PC-3 (cell line): ENCODE measurements at places on chromosomes 11 and 22. TPM values are rescaled to one million over a fixed set of nuclear protein-coding genes. Genes with fewer than 3 reads are reported as not detected.

- H3K27me3 ChIP-seq = 0 out of 2 replicates have a peak, but pooled peaks cover 5% of the 10 kb centered on the region
- no peaks in the 10 kb centered on the region for H3K36me3 ChIP-seq
- no peak for DNase-seq
- H3K27ac ChIP-seq = no peak overlapping the region
- H3K4me1 ChIP-seq = no peaks in the 10 kb centered on the region
Observed at GRCh38 chr22:43798492-43798891, 13.6 kb downstream of the EFCAB6 start.

DNA sequence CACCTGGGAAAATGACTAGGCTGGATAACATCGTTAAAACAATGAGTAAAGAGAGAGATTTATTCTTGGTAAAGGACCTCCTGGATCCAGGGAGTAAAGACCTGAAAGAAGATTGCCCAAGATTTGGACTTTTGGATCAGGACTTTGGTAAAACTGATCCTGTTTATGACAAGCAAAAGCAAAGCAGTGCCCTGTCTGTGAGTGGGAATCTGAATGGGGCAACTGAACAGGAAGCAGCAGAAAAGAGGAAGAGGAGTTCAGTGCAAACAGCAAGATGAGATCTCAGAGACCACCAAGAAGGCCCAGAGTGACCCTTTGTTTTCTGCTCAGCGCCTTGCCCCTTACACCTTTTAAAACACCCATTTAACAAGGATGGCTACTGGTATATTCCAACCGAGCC is 122.0 kb downstream of the VPREB1 start:
- peaks cover 26% of the 10 kb centered on the region for H3K27me3 ChIP-seq
- no peaks in the 10 kb centered on the region for H3K36me3 ChIP-seq
- no peak for DNase-seq
- H3K27ac ChIP-seq = no peak overlapping the region
- H3K4me1 ChIP-seq = no peaks in the 10 kb centered on the region

DNA sequence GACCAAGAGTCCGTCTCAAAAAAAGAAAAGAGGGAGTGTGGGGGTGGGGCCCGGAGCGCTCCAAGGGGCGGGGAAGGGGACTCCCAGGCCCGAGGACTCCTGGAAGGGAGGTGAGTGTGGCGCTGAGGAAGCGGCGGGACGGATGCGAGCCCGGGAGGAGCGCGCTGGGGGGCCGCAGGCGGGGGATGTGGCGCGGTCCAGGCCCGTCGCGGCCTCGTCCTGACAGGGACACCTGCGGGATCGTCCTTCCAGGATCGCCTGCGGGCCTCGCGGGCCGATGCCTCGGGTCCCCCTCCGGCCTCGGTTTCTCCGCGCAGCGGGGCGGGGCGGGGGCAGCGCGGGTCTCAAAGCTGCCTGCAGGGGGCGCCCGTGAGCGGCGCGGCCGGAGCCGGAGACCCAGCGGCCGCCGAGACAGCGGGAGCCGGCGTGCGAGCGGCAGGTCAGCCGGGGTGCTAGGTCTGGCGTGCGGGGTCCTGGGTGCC is 3.8 kb upstream of the ADORA2A start:
- DNase-seq = peak; percentile 34
- no peaks in the 10 kb centered on the region for H3K27me3 ChIP-seq
- H3K27ac ChIP-seq = no peak overlapping the region

Gene OR51B4
- total RNA-seq = 0.11 TPM in 1 of 2 replicates, not detected in the other

DNA sequence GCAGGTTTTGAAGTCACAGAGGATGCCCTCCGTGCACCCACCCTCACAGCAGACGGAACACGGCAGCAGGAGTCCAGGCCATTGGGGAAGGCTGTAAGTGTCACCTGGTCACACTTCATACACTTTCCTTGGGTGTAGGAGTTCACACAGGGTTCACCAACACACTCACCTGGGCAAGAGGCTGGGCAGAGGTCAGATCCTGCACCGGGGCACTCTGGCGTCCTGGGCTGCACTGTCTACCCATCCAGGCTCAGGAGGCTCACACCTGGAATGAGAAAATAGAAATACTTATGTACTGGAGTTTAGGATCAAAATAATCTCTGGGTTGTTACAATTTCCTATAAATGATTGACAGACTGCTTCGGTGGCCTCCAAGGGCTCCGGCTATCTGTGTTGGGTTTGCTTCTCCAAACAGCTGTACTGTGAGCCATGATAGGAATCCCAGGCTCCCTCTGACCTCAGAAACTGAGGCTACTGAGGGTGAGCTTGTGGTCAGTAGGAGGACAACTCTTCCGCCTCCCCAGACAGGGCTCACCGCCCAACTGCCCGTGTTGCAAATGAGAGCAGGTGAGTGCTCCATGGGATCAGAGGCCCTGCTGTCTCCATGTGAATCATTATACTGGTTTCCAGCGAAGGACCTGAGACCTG is 20.1 kb upstream of the CARS1 start:
- no peak for DNase-seq
- H3K4me3 ChIP-seq = no peak overlapping the region

GRCh38 chr11:123344790-123345357 is 85.2 kb upstream of the GRAMD1B start:
- no peak for DNase-seq
- no peaks in the 10 kb centered on the region for H3K36me3 ChIP-seq
- H3K4me1 ChIP-seq = no peaks in the 10 kb centered on the region
- no peak overlapping the region for H3K27ac ChIP-seq
- H3K4me3 ChIP-seq = no peak overlapping the region

Gene KDM4E
- total RNA-seq = not detected in 2 replicates

GRCh38 chr11:15773476-15774387 is 582.6 kb downstream of the SOX6 start:
- H3K36me3 ChIP-seq = no peaks in the 10 kb centered on the region
- H3K4me3 ChIP-seq = no peak overlapping the region
- no peaks in the 10 kb centered on the region for H3K27me3 ChIP-seq
- no peak overlapping the region for H3K27ac ChIP-seq
- no peak for DNase-seq

DNA sequence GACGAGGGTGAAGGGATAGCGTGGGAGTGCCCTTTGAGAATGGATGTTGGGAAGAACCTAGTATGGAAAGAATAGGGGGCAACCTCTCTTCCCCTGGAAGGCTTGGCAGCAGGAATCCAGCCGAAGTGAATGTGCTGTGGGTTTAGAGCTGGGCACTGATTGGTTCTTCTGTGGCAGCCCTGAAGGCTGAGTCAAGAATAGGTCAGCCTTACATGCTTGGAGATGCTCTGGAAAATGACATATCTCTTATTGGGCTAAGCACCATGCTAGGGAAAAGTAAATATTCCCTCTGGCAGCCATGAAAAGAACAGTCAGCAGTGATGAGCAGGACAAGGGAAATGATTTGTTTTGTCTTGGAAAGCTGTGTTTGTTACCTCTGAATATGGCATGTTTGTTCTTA is 149.5 kb downstream of the COMMD9 start:
- no peaks in the 10 kb centered on the region for H3K27me3 ChIP-seq
- no peaks in the 10 kb centered on the region for H3K4me1 ChIP-seq
- 0 out of 2 replicates have a peak, but pooled peaks cover 3% of the 10 kb centered on the region for H3K36me3 ChIP-seq
- H3K4me3 ChIP-seq = no peak overlapping the region
- DNase-seq = peak; percentile 17

DNA sequence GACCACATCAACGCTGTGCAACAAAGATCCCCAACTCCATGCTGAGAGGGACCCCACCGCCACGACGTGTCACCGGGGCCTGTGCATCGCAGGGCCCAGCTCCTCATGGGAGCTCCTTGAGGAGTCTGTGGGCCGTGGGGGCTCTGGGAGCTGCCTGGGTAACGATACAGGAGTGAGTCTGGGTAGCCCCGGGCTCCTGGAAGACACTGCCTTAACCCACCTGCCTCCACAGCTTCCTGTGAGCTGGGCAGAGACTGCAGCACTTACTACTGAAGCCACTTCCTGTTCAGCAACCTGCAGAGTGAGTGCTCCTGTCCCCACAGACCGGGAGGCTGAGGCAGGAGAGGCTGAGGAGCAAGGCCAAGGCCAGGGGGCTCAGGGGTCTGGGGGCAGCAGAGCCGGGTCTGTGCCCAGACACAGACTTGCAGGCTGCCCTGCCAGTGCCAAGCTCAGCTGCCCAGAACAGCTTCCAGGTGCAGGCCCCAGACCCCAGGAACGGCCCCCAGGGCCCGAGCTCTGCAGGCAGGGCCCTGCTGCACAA is 226.7 kb downstream of the BRD1 start:
- DNase-seq = no peak
- no peak overlapping the region for H3K4me3 ChIP-seq
- H3K36me3 ChIP-seq = no peaks in the 10 kb centered on the region
- no peaks in the 10 kb centered on the region for H3K4me1 ChIP-seq
- no peak overlapping the region for H3K27ac ChIP-seq

Gene BLID
- 5.4 and 5.7 TPM in 2 replicates for total RNA-seq

DNA sequence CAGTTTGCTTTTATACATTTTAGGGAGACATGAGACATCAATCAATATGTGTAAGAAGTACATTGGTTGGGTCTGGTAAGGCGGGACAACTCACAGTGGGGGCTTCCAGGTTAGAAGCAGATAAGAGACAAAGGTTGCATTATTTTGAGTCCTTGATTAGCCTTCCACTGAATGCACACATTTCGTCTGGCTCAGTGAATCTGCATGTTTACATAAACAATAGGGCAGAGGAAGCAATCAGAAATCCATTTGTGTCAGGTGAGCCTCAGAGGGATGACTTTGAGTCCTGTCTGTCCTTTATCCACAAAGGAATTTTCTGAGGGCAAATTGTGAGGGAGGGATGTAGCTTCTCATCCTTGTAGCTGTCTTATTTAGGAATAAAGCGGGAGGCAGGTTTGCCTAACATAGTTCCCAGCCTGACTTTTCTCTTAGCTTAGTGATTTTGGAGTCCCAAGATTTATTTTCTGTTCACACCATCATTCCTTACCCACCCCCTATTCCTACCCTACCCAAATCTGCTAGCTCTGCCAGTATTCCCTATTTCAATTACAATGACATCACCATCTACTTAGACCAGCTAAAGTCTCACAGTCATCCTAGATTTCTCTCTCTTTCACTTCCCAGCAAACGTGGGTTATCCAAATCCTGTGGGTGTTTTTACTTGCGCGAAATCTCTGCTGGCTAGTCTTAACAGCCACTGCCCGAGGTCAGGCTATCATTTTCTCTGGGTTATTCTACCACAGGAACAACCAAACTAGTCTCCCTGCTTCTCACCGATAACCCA is 2.9 kb downstream of the SC5D start:
- peaks cover 12% of the 10 kb centered on the region for H3K36me3 ChIP-seq
- no peak overlapping the region for H3K27ac ChIP-seq
- no peak for DNase-seq
- H3K4me1 ChIP-seq = peaks cover 35% of the 10 kb centered on the region
- H3K4me3 ChIP-seq = no peak overlapping the region
- H3K27me3 ChIP-seq = no peaks in the 10 kb centered on the region

GRCh38 chr11:85485902-85486301 is 141.2 kb downstream of the DLG2 start:
- H3K4me3 ChIP-seq = no peak overlapping the region
- no peak overlapping the region for H3K27ac ChIP-seq
- H3K36me3 ChIP-seq = no peaks in the 10 kb centered on the region
- H3K4me1 ChIP-seq = no peaks in the 10 kb centered on the region

Gene ATL3
- 47.2 and 51.0 TPM in 2 replicates for total RNA-seq

- H3K27ac ChIP-seq = no peak overlapping the region
- peaks cover 33% of the 10 kb centered on the region; the same call in 1 of the 2 replicates for H3K36me3 ChIP-seq
- DNase-seq = no peak
- H3K4me3 ChIP-seq = no peak overlapping the region
Observed at GRCh38 chr22:46102159-46102558, 48.2 kb upstream of the PPARA start.

DNA sequence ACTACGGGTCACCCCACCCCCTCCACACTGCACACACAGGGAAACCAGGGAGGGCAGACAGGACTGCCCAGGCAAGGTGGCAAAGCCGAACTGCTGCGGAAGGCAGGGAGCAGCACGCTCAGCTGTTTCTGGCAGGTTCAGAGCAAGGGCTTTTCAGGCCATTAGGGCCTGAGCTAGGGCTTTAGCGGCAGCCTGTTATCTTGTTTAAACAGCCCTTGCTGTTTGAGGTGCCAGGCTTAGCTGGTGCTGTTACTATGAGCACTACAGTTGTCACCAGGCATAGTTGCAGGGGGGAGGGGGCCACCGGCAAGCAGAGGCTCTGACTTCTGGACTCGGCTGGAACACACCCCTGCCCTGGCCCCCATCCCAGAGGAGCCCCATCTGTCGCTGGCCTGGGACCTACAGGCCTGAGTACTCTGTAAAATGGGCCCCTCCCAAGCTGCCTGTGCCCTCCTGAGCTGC is 34.9 kb downstream of the RSPH14 start:
- H3K27me3 ChIP-seq = no peaks in the 10 kb centered on the region
- no peak for DNase-seq
- H3K4me1 ChIP-seq = no peaks in the 10 kb centered on the region
- no peak overlapping the region for H3K4me3 ChIP-seq
- H3K36me3 ChIP-seq = no peaks in the 10 kb centered on the region

- no peak overlapping the region for H3K4me3 ChIP-seq
- no peaks in the 10 kb centered on the region for H3K36me3 ChIP-seq
- H3K27ac ChIP-seq = no peak overlapping the region
- H3K27me3 ChIP-seq = no peaks in the 10 kb centered on the region
Observed at GRCh38 chr22:19665784-19666672, 48.3 kb upstream of the SEPTIN5 start.

DNA sequence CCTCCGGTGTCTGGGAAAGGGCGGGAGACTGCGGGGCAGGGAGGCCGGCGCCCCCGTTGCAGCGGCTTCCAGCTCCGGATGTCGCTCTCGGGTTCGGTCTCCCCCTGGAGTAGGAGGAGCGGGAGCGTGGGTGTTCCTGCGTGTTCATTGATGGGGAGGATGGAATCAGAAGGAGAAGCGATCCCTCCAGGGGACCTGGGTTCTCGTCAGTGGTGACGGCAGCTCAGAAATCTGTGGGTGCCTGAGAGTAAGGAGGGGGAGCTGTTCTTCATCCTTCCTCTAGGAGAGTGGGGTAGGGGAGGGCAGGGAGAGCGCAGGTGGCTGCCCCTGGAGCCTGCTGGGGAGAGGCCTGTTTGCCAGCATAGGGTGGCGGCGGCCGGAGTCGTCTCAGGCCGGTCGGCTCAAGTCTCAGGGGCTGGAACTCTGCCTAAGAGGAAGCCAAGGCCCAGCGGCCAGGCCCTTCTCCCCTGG is 1.1 kb downstream of the UBASH3B start:
- peak overlapping the region; percentile 78 for H3K4me3 ChIP-seq
- peak overlapping the region; percentile 76 for H3K27ac ChIP-seq
- DNase-seq = peak; percentile 52
- peaks cover 5% of the 10 kb centered on the region; the same call in 1 of the 2 replicates for H3K36me3 ChIP-seq

GRCh38 chr22:35674335-35674734 is 26.1 kb downstream of the APOL6 start:
- DNase-seq = no peak
- H3K4me1 ChIP-seq = no peaks in the 10 kb centered on the region
- H3K36me3 ChIP-seq = no peaks in the 10 kb centered on the region
- H3K27ac ChIP-seq = no peak overlapping the region

Gene KLHL35
- 6.6 and 8.4 TPM in 2 replicates for total RNA-seq
